Fibroblast of lung (primary cell): ENCODE measurements at places on chromosomes 5 and 9. TPM values are rescaled to one million over a fixed set of nuclear protein-coding genes. Genes with fewer than 3 reads are reported as not detected.

Gene FRMD3
- total RNA-seq = under 0.01 and 0.66 TPM in 2 replicates

Gene BTNL3
- not detected in 2 replicates for total RNA-seq

Gene LHFPL2
- 38.8 and 51.4 TPM in 2 replicates for total RNA-seq

Gene GPR151
- total RNA-seq = not detected in 2 replicates

Gene CFAP157
- total RNA-seq = under 0.01 TPM in 2 replicates

Gene SPINK7
- not detected in 2 replicates for total RNA-seq

Gene AHRR
- 6.2 and 26.4 TPM in 2 replicates for total RNA-seq

Gene PCDHGA2
- 2.8 and 4.5 TPM in 2 replicates for total RNA-seq

Gene SPOCK1
- 11.1 and 30.3 TPM in 2 replicates for total RNA-seq

Gene EQTN
- not detected in 2 replicates for total RNA-seq

Gene NUDT12
- 9.8 and 15.4 TPM in 2 replicates for total RNA-seq

Gene PCDHA1
- under 0.01 TPM in 2 replicates for total RNA-seq

Gene CDHR2
- under 0.01 TPM in 1 of 2 replicates, not detected in the other for total RNA-seq

Gene FGFR4
- 12.6 and 13.6 TPM in 2 replicates for total RNA-seq

Gene DMRT3
- not detected in 2 replicates for total RNA-seq

Gene PCDHGA7
- 2.8 and 6.8 TPM in 2 replicates for total RNA-seq

Gene CTXN3
- not detected in 2 replicates for total RNA-seq

Gene SPINK13
- total RNA-seq = not detected in 2 replicates

Gene HSD17B3
- 0.17 TPM in 1 of 2 replicates, not detected in the other for total RNA-seq

Gene SH3GLB2
- total RNA-seq = 27.5 and 42.3 TPM in 2 replicates

Gene PPIC
- total RNA-seq = 65.7 and 70.1 TPM in 2 replicates

Gene PDLIM7
- total RNA-seq = 55.2 and 65.2 TPM in 2 replicates

Gene BARHL1
- not detected in 2 replicates for total RNA-seq
